ENCODE measurements at places on chromosomes 2 and 18.
A peak's percentile ranks its signal among the peaks of the same experiment; 100 is the strongest.

GRCh38 chr2:170391018-170391417 is 213.1 kb downstream of the MYO3B start:
- no peak for DNase-seq

GRCh38 chr18:8766559-8767293 is 61.4 kb downstream of the MTCL1 start:
- DNase-seq = no peak

- DNase-seq = no peak
Measured at GRCh38 chr2:142347751-142348150, 216.9 kb upstream of the LRP1B start.

DNA sequence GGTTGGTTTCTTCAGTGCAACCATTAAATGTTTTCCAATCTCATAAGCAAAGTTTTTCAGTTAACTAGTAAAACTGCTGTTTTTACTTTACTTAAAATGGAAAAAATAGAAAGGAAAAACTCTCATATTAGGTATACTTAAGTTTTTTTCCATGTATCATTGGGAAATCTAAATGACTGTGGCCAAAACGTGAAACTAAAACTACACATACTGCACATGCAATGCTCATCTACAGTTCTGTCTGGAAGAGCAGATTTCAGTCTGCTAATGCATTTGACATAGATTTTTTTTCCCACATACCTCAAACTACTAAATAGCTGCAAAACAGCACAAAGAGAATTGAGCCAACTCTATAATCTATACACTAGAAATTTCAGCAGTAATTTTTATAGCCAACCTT is 62.6 kb downstream of the COL5A2 start:
- DNase-seq = no peak

- DNase-seq = peak; percentile 47
Measured at GRCh38 chr2:150125188-150125587, 362.3 kb downstream of the RND3 start.

Data from AG08395 (cell line).